ENCODE measurements at places on chromosomes 4 and X.

DNA sequence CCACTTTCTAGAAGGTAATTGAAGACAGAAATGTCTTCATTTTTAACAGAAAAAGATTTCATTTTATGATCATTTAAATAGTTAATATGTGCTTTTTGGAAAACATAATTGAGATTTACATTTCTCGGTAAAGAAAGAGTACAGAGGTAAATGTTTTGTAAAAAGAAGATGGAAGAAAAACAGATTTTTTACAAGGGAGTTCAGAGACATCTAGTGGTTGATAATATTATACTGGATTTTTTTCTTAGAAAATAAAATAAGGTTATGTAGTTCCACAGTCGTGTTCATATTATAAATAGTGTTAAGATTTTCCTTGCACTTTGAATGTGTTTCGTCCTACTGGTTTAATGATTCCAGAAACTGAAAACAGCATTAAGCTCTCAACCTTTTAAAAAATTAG is 60.6 kb downstream of the SMARCA1 start:
- no peak for DNase-seq

- no peak for DNase-seq
Measured at GRCh38 chr4:43348591-43348990, 456.1 kb downstream of the GRXCR1 start.

- peak; percentile 6 for DNase-seq
Measured at GRCh38 chr4:6229095-6229494, 28.7 kb upstream of the JAKMIP1 start.

- no peak for DNase-seq
Measured at GRCh38 chrX:6026429-6026828, 202.2 kb downstream of the NLGN4X start.

- no peak for DNase-seq
Measured at GRCh38 chr4:6029254-6029653, 11.0 kb upstream of the C4orf50 start.

DNA sequence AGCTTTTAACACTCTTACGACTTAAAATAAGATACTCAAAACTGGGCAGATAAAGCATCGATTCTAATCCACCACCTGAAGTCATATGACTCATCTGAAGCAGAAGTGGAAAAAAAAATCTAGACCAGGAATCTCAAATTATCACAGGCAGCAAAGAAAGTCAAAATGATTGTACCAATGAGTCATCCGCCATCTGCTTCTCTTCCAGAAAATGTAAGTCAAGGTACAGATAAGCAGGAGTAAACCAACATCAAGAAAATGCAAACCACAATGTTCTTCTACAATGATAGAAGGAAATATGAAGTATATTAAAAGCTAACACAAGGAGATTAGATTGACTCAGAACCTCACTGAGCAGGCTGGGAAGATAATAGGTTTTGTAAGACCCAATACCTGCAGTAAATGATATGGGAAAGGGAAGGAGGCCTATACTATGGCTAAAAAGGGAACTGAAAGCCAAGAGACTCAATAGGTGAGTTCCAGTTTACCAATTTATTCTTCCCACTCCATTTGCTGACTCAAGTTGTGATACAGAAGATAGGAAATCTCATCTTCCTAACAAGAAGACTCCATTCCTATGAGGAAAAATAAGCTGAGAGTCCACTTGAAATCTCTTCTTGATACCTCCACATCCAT is 88.4 kb upstream of the TET2 start:
- DNase-seq = no peak

DNA sequence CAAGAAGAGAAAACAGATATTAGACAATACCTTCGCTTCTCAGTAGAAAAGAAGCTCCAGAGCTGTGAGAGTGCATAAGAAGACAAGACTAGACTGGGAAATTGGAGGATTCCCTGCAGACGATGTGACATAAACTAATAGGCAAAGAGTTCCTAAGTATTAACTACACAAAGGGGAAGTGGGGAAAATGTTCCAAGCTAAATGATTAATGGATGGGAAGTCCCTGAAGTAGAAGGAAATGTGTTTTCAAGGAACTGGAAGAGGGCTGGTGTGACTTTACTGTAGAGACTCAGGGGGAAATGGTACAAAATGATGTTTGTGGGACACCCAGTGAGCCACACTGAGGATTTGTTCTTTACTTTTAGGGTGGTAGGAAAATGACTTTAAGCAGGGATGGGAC is 69.7 kb upstream of the DCLK2 start:
- DNase-seq = no peak

DNA sequence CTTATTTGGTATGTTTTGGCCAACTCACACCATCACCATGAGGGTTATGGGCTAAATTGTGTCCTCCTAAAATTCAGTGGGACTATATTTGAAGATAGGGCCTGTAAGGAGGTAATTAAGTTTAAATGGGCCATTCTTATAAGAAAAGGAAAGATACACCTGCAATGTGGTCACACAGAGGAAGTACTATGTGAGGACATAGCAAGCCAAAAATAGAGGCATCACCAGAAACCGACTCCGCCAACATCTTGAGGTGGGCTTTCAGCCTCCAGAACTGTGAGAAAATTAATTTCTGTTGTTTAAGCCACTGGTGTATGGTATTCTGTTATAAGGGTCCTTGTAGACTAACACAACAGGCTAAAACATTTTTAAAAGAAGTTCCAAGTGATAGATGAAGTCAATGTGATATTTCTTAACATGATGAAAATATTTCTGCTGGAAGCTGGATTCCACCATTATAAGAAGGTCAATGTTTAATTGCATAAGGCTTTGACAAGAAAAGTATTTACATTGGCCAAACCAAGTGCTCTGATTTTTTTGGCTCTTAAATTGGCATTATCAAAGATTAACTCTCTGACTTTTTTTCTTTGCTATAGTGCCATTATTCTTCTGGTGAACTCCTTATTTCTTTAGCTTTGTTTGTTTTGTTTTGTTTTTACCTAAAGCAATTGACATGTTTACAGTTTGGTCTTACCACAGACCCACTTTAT is 540.9 kb downstream of the PPARGC1A start:
- DNase-seq = no peak
